ENCODE measurements at places on chromosomes 3 and 15. TPM values are rescaled to one million over a fixed set of nuclear protein-coding genes. Genes with fewer than 3 reads are reported as not detected.

DNA sequence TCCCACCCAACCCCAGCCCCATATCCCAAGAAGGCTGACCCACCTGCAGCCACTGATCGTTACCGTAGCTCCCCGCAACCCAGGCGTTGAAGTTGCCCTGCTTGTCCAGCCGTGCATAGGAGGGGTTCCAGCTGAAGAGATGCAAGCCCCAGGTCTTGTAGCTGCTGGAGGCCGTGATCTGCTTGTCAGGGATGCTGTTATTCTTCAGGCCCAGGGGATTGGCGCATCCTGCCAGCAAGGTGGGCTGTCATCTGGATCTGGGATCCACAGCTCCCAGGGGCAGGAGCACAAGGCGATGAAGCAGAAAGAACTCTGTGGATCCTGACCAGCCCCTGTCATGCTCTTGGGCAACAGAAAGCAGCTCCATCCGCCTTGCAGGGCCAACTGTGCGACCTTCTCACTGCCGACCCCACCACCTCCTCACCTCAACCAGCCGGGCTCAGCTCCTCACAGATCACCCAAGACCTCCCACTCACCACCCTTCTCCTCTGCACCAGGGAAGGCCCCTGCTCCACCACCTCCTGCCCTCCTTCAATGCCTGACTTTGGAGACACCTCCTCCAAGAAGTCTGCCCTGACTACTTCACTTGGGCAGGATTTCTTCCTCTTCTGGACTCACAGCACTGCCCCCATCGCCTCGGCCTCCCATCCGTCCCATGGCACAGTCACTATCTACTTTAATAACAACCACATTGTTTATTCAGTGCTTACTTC lies 6.3 kb upstream of the HAPLN3 start:
- no peaks in the 10 kb centered on the region for H3K36me3 ChIP-seq
- no peak overlapping the region for H3K4me3 ChIP-seq
- H3K27me3 ChIP-seq, result peaks cover 2% of the 10 kb centered on the region
- peaks cover 12% of the 10 kb centered on the region for H3K4me1 ChIP-seq
- H3K27ac ChIP-seq, result no peak overlapping the region

DNA sequence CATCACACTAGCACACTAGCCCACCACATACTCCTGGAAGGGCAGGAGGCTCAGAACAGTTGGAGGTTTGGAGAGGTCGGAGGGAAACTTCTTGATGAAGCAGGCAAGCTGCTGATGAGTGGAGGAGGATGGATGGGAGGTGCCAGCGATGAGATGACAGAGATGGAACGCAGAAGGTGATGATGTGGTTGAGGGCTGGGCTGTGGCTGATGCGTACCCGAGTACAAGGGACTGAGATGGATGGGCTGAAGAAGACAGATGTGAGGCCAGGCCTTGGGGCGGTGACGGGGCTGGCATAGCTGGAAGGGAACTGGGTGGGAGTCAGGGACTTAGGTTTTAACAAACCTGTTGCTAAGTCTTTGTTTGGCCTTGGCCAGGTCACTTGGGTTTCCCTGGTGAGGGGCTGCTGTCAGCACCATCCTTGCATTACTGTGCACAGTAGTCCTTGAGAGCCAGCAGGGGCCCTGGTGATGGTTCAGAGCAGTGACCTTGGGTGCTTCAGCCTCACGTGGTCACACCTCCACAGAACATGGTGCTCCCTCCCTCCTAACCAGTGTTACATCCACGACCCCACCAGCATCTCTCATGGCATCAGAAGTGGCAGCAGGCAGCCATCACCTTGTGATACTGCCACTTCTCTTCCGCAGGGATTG lies 164.5 kb downstream of the SLCO3A1 start:
- H3K27ac ChIP-seq, result no peak overlapping the region
- DNase-seq, result no peak
- no peaks in the 10 kb centered on the region for H3K36me3 ChIP-seq
- H3K27me3 ChIP-seq, result peaks cover 5% of the 10 kb centered on the region
- H3K4me3 ChIP-seq, result no peak overlapping the region

DNA sequence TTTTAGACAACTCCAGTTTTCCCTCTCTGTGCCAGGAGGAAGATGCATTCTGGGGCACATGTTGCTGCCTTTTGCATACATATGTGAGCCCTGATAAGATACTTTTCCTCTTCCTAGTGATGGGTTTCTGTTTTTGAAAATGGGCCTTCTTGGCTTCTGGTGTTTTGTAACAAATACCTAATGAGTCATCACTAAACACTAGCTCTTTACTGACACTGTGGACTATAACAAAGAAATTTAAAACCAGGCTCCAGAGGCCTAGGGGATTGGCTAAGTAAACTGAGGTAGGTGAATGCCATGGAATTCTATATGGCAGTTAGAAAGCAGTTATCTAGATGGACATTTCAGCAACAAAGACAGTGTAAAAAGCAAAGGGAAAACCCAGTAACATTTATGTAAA lies 93.4 kb upstream of the NR2E3 start:
- no peaks in the 10 kb centered on the region for H3K27me3 ChIP-seq
- no peaks in the 10 kb centered on the region for H3K36me3 ChIP-seq
- H3K4me3 ChIP-seq, result no peak overlapping the region
- no peak for DNase-seq
- no peak overlapping the region for H3K27ac ChIP-seq
- H3K4me1 ChIP-seq, result no peaks in the 10 kb centered on the region

GRCh38 chr15:80442728-80443403 lies 38.7 kb downstream of the ARNT2 start:
- no peaks in the 10 kb centered on the region for H3K36me3 ChIP-seq
- no peak for DNase-seq
- no peaks in the 10 kb centered on the region for H3K27me3 ChIP-seq
- no peak overlapping the region for H3K27ac ChIP-seq

DNA sequence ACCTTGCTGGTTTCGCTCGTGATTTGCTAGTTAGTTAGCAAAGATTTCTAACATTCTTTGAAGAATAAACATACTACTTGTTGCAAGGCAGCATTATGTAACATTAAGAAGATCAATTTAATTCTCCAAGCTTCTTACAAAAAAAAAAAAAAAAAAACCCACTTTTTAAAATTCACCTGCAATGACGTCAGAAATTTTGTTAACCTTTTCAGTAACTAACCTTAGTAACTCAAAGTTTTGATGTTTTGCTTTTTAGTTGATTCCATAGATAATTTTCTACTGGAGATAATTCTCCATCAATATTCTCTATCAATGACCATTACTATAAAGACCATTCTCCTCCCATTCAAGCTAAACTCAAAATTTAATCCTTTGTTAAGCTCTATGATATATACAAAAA lies 491.8 kb upstream of the TBL1XR1 start:
- no peaks in the 10 kb centered on the region for H3K27me3 ChIP-seq
- peaks cover 2% of the 10 kb centered on the region for H3K4me1 ChIP-seq
- no peak for DNase-seq
- H3K27ac ChIP-seq, result no peak overlapping the region
- H3K4me3 ChIP-seq, result no peak overlapping the region
- H3K36me3 ChIP-seq, result no peaks in the 10 kb centered on the region

The ADAMTS17 gene
- polyA plus RNA-seq, result 0.10 TPM

The SEC22C gene
- 19.2 TPM for polyA plus RNA-seq

The GOLGA6B gene
- not detected for polyA plus RNA-seq

Data from B cell (primary cell).